ENCODE measurements at places on chromosomes 2 and 18.

- no peak for DNase-seq
Observed at GRCh38 chr2:160207804-160208654, 8.0 kb upstream of the ITGB6 start.

DNA sequence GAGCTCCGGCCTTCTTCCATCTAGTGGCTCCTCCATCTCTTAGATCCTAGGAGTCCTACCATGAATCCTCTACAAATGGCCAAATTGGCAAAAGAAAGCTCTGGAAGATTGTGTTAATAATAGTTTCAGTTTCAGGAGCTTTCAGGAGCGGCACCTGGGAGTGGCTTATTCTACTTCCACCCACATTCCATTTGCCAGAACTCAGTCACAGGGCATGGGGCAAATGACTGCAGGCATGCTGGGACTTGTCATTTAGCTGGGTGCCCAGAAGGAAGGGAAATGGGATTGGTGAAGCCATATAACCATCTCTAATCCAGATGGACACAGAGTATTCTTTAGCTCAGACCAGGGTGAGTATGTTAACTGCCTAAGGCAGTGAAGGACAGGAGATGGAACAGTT is 3.6 kb upstream of the LRATD1 start:
- DNase-seq: no peak

GRCh38 chr2:8544786-8545694 is 136.8 kb upstream of the ID2 start:
- DNase-seq: peak; percentile 86

GRCh38 chr2:63345285-63345633 is 243.0 kb downstream of the WDPCP start:
- no peak for DNase-seq

DNA sequence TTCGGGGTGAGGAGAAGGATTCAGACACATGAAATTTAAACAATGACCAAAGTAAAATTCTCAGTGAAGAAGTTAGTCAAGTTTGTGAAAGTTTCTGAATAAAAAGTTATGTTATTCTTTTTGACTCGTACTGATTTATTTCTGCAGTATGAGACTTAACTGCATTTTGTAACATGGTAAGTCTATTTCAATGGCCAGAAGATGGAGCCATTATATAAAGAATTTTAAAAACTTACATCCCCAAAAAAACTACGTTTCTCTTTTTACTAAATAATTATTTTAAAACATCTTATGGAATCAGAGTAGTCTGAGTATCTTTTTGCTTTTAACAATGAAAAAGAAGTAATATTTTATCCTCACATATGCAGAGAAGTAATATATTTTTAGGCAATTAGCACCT is 51.4 kb upstream of the SCN1A start:
- DNase-seq: no peak

DNA sequence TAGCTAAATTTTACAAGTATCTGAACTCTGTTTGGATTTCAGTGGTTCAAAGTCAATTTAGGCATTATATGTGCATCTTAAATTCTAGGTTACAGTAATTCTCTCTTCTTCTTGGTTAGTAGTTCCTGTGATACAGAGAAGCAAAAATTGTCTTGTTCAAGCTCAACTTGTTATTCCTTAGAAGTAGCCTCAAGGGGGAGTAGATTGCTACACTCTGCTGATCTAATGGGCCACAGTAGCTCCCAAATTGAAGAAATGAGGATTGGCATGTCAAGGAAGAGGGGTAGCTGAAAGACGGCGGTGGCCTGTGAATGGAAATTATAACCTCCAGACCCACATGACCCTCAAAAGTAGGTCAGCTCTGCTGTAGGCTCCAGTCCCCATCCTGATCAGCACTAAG is 334.7 kb downstream of the HRH4 start:
- no peak for DNase-seq

GRCh38 chr2:31383471-31384153 is 30.9 kb downstream of the XDH start:
- DNase-seq: no peak

- DNase-seq: no peak
Observed at GRCh38 chr2:44188696-44189095, 20.0 kb downstream of the PPM1B start.

GRCh38 chr2:142865924-142866323 is 11.5 kb upstream of the KYNU start:
- DNase-seq: no peak

- DNase-seq: no peak
Observed at GRCh38 chr2:72696559-72696958, 129.3 kb downstream of the EXOC6B start.

- no peak for DNase-seq
Observed at GRCh38 chr2:195756218-195756942, 99.4 kb downstream of the SLC39A10 start.

DNA sequence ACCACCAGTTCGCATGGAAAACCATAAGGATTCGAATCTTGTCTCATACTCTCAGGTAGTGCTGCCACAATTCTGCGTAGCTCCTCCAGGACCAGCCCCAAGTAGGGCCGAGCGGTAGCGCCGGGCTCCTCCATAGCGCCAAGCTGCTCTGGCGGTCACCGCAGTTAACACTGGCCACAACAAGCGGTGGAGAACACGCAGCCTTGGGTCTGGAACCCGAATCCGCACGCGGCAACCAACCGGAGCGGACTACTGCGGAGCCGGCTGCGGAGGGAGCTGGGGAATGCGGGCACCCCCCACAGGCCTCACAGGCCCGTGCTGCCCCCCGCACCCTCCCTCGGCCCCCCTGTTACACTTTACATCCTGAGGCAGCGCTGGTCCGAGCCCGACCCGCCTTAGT is 531.5 kb downstream of the STK39 start:
- peak; percentile 26 for DNase-seq

DNA sequence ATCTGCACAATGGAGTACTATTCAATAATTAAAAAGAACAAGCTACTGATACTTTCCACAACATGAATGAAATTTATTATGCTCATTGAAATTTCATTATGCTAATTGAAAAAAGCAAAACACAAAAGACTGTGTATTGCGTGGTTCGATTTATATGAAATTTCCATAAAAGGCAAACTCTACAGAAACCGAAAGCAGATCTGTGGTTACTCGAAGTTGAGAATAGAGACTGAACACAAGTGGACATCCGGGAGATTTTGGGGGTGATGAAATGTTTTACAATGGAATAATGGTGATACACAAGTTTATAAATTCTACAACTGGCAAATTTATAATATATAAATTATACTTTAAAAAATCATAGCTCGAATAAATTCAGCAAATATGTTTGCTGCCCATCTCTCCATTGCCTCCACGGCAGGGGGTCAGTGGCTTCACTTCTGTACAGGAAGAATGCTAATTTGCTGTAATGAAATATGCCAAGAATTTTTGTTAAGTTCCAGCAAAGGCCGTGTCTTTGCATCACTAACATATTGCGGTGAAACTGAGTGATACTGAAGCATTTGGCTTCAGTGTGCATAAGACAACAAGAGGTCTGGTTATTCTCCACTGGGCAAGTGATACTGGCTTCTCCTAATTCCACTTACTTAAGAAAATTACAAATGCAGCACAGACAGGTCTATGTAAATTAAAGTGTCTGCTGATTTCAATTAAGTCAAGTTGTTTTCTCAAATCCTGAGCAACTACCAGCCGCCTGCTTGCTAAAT is 96.7 kb downstream of the TMEM163 start:
- no peak for DNase-seq

GRCh38 chr2:1665761-1666505 is 78.4 kb downstream of the PXDN start:
- DNase-seq: no peak

DNA sequence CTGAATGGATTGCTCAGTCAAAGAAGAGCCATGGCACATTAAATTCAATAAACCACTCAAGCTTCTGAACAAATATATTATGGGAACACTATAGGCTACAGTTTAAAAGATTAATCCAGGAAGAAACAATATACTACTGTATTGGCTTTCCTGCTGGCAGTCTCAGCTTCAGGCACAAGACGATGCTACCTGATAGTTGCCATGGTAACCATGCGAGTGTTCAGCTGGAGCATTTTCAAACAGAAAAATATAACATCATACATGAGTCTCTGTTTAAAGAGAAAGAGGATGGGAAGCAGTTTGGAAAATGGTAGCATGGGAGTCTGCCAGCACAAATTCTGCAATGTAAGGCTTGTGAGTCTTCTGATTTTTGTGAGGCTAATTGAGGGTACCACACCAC is 65.9 kb upstream of the CPO start:
- DNase-seq: no peak

- DNase-seq: no peak
Observed at GRCh38 chr18:41482501-41482900, 472.5 kb upstream of the PIK3C3 start.

DNA sequence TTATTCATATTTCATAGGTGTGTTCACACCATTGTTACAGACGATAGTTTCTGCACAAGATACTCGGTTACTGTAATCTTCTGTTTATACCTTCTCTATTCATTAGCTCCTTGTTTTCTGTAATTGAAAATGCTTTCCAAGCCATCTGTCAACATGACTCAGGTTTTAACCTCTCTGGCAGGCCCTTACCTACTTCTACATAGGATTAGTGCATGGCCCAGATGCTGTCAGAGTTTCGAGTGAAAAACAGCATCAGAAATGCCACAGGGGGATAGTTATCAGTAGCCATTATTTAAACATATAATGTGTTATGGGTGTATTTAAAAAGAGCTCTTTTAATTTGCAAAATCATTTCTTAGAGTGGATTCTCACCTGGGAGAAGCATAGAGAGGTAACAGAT is 596.4 kb downstream of the FBXO15 start:
- no peak for DNase-seq

- no peak for DNase-seq
Observed at GRCh38 chr18:76752400-76752799, 70.0 kb upstream of the ZNF236 start.

GRCh38 chr2:71777946-71778345 is 324.6 kb downstream of the DYSF start:
- DNase-seq: no peak

DNA sequence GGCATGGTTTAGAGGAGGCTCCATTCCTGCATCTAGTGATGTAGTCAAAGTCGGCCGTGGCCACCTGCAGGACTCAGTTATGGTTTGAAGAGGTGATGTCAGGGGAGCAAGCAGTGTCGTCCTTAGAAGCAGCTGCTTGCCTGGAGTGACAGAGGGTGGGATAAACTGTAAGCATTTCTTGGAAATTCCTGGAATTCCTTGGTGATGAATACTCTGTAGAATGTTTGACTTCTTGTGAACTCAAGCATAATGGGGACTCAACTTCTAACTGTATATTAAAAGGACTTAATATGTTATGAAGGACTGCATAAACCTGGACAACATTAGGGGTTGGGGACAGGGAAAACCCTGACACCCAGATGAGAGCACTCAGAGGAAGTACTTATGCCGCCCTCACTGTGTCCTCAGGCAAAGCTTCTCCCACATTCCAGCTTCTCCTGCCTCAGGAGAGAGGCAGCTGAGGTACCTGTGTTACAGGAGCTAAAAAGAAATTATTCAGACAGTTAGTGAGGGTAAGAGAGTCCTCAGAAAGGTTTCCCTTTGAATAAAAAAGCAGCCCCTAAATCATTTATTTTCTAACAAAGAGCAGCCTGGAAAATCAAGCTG is 459.9 kb upstream of the CELF4 start:
- DNase-seq: peak; percentile 14

DNA sequence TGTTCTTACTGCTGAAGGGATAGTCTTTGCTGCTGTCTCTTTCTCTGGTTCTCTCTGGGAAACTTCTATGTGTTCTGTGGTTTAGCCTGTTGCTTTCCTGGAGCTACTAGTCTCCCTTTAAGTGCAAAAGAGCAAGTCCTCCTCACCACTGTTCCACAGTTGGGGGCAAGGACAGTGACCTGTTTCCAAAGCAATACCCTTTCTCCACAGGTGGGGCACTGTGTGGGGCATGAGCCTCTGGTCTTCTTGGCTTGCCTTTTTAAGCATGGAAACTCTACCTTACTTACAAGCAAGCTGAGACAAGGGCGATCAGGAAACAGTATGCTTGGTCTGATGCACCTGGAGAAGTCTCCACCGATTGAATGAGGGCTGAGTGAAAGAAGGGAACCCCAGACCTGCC is 156.7 kb downstream of the CPS1 start:
- DNase-seq: no peak

DNA sequence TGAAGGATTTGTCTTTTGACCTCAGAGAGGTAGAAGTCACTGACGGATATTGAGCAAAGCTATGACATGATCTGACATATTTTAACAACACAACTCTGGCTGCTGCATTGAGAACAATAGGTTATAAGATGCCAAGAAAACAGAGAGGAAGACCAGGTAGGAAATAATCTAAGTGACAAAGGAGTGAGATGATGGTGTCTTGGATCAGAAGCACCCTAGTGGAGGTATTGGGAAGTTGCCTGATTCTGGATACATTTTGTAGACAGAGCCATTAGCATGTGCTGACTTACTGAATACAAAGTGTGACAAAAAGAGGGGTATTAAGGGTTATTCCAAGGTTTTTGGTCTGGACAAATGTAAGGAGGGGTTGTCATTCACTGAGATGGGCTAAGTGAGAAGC is 1438.1 kb downstream of the DPP10 start:
- DNase-seq: peak; percentile 16
